ENCODE measurements at places on chromosomes 3 and 15.
A peak's percentile ranks its signal among the peaks of the same experiment; 100 is the strongest.

DNA sequence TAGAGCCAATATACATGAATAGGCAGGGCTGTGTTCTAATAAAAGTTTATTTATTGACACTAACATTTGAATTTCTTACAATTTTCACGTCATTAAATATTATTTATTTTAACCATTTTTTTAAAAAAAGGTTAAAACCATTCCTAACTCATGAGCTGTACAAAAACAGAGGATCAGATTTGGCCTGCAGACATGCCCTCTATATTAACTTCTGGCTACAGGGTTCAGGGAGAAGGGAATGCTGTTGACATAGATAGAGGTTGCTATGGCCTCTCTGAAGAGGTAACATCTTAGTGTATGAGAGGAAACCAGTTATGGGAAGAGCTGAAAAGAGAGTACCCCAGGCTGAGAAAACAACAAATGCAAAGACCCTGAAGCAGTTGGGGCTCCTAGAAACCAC is 19.1 kb upstream of the RAP2B start:
- no peak for DNase-seq

GRCh38 chr3:51361746-51362145 is 23.3 kb upstream of the MANF start:
- no peak for DNase-seq

DNA sequence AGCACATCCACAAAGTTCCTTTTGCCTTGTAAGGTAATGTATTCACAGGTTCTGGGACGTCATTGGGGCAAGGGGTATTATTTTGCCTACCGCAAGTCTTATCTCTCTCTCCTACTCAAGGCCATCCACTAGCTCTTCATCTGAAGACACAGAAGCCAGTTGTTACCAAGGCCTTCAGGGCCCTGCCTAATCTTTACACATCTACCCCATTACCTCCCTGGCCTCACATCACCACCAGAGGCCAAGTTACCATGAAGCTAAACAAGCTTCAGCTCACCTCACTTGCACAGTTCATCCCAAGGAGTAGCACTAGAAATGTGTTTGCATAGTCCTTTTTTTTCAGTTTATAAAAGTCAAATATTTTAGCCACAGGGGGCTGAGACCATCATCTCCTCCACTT is 34.1 kb downstream of the ATP8B4 start:
- DNase-seq: no peak

- DNase-seq: no peak
Observed at GRCh38 chr15:90638201-90638691, 78.9 kb upstream of the BLM start.

DNA sequence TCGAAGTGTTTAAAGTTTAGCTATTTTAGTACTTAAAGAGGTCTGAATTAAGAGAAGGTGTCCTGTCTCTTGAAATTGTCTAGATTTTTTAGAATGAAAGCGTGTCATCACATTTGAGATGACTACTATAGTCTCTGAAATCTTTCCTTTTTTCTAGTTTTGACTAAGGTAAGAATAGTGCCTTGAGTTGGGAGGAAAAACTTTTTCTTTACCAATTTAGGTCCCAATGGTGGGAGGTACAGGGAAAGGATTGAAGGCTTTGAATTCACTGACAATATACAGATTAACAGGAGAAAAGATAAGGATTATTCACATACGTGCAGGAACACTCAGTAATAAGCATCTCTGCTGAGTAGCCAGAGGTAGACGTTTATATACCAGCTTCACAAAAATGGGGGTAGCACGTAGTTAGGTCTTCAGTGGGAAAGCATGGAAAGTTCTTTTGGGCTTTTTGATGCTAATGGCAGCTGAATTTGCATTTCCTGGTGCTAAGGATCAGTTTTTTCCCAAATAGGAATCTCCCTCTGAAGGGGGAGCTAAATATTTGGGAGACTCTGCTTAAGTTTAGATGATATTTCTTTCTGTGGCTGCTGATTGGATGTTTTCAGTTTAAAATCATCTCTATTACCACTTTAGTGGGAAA is 88.1 kb downstream of the VPS8 start:
- DNase-seq: no peak

DNA sequence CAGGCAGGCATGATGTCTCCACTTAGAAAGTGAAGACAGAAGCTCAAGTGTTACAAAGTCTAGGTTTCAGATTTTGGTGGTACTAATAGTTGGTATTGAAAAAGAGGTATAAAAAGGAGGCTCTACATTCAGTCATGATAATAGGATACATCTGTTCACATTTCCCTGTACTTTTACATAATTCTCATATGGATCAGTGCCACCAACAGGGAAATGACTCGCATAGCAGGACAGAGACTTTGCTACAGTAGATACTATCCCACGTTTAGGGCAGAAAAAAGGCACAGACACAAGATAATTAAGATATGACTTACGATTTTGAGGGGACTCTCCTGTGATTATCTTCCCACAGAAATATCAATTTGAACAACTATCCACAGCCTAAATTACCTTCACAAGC is 1062.9 kb upstream of the EPHA6 start:
- no peak for DNase-seq

- no peak for DNase-seq
Observed at GRCh38 chr3:14377838-14378169, 24.6 kb upstream of the SLC6A6 start.

DNA sequence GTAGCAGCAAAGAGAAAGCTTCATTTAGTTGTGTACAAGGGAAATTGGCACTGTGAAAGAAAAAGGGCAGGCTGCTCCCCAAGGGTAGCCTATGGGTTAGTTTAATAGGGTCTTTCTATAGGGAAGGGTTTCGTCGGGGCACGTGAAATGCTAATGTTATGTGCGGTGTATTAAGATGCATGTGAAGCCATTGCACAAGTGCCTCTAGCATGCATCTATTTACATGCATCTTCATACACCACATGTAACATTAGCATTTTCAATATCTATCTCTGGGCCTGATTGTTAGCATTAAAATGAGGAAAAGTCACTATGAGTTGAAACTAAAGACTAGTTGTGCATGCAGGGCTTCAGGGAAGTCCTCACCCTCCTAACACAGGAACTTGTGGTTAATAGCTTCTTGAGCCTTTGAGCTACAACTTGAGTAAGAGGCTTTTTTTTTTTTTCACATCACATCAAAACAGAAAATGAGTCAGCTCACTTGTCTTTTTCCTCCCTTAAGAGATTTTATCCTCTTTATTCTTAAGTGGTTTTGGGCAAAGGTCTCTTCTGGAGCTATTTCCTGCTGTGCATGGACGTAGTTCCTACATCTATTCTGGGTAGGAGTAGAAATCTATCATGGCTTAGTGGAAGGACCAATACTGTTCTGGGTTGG is 613.4 kb downstream of the ZPLD1 start:
- DNase-seq: no peak

GRCh38 chr3:117346901-117347300 is 637.3 kb downstream of the TUSC7 start:
- no peak for DNase-seq

- no peak for DNase-seq
Observed at GRCh38 chr15:76208786-76209424, 102.4 kb downstream of the ETFA start.

- no peak for DNase-seq
Observed at GRCh38 chr3:43024181-43024885, 45.2 kb downstream of the GASK1A start.

GRCh38 chr15:54119051-54119450 is 140.8 kb downstream of the UNC13C start:
- DNase-seq: no peak

GRCh38 chr3:84074767-84075166 is 884.0 kb upstream of the CADM2 start:
- no peak for DNase-seq

DNA sequence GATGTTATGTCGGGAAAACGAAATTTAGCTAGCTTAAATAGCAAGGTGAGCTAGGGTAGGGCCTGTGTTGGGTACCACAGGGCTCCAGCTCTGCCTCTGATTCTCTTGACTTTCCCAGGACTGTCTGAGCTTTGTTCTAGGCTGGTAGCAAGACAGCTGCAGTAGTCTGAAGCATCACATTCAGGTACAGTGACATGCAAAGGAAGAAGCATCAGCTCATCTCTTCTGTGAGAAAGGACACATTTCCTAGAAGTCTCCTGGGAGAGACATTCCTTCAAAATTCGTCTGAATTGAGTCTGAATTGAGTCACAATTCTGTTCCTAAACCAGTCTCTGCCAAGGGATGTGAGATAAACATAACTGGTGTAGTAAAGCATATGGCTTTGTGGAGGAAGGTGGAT is 8.5 kb upstream of the UBXN7 start:
- DNase-seq: no peak

DNA sequence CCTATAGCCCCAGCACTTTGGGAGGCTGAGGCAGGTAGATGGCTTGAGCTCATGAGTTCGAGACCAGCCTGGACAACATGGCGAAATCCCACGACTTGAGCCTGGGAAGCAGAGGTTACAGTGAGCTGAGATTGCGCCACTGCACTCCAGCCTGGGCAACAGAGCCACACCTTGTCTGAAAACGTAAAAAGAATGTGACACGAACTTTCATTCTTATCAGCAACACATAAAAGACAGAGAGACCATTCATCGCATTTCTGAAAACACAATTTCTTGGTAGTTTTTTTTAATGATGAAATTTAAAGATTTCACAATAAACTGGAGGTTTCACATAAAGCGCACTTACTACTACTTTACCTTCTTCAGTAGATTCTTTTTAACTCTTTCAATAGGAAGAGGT is 18.4 kb downstream of the HLTF start:
- no peak for DNase-seq

DNA sequence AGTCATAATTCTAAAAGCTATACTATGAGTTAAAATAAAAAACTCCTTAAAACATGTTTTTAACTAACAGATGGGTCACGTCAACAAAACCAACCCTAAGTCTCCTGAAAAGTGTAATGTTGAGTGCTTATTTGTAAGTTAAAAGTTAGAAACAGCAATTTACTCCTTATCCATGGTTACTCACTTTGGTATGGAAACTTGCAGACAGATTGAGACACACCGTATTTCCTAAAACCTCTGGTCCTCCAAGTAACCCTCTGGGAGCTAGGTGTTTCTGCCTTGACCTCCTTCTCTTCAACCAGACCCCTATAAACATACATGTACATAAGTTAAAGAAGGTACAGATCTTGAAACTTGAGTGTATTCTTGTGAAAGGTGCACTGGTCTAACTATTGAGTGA is 3.1 kb downstream of the COL8A1 start:
- no peak for DNase-seq

- DNase-seq: no peak
Observed at GRCh38 chr3:116253511-116253910, 191.8 kb downstream of the LSAMP start.

DNA sequence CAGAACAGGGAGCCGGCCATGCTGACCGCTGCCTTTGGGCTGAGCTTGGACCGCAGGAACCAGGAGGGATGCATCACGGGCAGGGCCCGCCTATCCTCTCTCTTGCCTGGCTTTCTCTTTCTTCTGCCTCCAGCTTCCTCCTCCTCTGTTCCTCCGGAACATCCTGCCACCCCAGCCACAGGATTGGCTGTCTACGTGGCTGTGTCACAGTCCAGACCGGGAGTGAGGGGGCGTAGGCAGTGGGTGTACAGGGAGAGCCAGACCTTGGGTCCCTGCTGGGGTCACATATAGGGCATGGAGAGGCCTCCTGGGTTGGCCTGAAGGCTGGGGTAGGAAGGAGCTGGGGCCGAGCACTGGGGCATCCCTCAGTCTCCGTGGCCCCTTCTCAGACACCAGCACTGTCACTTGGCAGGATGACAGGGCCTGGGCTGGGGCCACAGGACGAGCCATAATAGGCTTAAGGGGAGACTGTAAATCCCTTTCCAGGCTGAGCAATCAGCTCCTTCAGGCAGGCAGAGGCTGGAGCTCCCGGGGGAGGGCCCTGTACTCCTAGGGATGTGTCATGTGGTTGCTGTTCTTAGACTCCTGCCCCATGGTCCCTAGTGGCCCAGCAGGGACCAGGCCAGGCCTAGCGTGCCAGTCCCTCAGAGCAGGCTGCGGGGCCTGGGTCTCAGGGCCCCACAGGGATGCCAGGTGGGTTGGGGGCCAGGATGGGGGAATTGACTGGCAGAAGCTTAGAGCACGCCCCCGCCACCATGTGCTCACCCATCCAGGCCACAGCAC is 25.4 kb downstream of the LINGO1 start:
- DNase-seq: no peak

DNA sequence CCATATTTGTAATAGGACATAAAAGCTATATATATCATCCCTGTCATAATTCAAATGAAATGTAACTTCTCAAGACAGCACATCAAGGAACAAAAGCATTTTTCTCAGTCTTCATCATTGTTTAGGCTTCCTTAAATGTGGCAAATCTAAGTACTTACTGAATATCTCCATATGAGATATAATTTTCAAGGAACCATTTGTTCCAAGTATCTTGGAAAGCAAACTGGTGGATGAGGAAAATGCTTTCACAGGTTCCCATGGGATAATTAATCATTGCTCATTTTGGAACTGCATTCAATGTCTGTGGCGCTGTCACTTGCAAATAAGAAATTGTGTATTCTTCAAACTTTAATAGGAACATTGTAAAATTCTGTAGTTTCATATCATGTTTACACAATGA is 52.6 kb upstream of the ZNF385D start:
- DNase-seq: no peak

DNA sequence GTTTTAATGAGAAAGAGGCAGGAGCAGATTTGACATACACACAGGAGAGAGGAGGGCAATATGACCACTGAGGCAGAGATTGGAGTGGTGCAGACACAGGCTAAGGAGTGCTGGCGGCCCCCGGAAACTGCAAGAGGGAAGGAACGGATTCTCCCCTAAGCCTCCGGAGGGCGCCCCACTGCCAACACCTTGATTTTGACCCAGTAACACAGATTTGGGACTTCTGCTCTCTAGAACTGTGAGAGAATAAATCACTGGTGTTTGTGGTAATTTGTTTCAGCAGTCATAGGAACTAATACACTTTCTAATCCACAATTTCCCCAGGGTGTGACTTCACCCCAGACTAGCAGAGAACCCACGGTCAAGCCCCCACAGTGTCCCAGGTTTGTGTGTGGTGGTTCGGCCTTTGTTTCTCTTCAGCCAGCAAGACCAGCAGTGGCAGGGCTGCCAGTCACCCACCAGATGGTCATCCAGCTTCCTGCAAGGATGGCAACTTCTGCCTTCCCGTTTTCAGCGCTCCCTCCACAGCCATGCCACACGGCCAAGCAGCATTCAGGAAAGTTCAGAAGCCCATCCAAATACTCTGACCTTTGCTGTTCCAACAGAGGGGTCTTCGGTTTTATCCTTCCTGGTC is 23.6 kb upstream of the TSPAN3 start:
- no peak for DNase-seq

GRCh38 chr15:68656438-68656739 is 77.6 kb downstream of the CORO2B start:
- DNase-seq: no peak

DNA sequence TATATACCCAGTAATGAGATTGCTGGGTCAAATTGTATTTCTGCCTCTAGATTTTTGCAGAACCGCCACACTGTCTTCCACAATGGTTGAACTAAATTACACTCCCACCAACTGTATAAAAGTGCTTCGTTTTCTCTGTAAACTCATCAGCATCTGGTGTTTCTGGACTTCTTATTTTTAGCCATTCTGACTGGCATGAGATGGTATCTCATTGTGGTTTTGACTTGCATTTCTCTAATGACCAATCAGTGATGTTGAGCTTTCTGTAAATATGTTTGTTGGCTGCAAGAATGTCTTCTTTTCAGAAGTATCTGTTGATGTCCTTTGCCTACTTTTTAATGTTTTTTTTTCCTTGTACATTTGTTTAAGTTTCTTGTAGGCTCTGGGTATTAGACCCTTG is 182.9 kb upstream of the TRIM42 start:
- DNase-seq: no peak

GRCh38 chr3:12967606-12968351 is 105.5 kb downstream of the IQSEC1 start:
- DNase-seq: peak; percentile 53
